Kasumi-1 (cell line): ENCODE measurements at places on chromosomes 11 and 22.

DNA sequence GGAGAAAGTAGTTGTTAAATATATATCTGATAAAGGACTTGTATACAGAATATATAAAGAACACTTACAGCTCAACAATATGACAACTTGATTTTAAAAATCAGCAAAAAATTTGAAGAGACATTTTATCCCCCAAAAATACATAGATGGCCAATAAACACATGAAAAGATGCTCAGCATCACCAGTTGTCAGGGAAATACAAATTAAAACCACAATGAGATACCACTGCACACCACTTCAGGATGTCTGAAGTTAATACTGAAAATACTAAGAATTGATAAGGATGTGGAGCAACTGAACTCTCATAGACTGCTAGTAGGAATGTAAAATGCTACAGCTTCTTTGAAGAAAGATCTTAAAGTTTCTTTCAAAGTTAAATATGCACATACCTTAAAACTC, 49.2 kb downstream of the KREMEN1 start:
- no peak for DNase-seq

DNA sequence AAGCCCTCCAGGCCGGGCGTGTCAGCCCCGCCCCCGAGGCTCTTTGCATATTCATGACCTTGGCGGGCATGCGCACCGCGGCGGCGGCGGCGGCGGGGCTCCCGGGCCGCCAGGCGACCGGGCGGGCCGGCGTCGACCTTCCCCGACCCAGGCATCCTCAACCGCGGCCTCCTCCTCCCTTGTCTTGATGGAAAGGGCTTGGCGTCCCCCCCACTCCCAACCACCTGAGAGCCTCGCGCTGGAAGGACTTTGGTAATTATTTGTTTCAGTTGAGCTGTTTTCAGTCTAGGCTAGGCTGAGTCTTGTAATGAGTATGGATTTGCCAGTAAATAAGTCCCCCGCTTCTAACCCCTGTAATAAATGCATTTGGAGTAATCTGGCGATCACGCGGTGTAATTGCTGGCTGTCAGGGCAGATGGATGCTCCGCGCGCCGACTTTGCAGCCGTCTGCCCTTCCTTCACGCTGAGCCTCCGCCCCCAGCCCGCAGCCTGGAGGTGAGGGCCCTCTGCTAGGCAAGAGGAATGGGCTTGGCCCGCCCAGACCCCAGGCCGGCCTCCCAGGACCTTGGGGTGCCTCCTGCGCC, 25.2 kb downstream of the FLRT1 start:
- no peak for DNase-seq

GRCh38 chr22:27420817-27421361, 380.7 kb downstream of the MN1 start:
- no peak for DNase-seq

GRCh38 chr11:134342572-134343340, 11.0 kb downstream of the GLB1L2 start:
- DNase-seq = no peak

DNA sequence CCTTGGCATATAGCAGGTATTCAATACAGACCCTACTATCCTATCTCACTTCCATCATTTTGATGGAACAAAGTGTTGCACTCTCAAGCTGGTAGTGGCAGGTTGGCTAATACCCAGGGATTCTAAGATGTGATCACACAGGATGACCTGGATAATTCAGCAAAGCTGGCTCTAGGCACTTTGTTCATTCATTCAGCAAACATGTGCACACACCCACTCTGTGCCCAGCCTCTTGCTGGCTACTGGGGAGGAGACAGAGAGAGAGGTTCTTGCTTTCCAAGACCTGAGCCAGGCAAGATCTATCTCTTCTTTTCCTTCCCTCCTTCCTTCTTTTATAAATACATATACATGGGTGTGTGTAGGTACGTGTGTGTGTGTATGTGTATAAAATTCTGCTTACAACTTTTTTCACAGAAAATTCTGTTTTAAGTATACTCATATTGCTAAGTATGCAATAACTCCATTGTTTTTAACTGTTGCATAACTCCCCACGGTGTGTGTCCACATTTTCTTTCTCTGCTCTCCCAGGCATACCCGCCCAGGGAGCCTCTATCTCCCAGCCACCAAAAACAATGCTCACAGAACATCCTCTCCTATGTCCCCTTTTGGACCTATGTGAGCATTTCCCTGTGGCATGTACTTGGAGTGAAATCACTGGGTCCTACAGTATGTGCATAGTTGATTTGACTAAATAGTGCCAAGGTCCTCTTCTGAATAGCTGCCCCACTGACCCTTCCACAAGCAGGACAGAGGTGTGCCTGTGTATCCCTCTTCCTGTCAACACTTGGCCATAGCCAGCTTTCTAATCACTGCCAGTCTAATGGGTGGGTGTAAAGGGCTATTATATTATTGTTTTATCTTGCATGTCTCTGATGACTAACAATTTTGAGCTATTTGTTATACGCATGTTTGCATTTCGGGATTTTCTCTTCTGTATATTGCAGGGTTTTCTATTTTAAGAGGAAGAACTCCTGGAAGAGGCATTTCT, 27.5 kb downstream of the CLPB start:
- DNase-seq = no peak

- DNase-seq = peak; percentile 46
Observed at GRCh38 chr22:42918500-42918899, 61.4 kb upstream of the ARFGAP3 start.

DNA sequence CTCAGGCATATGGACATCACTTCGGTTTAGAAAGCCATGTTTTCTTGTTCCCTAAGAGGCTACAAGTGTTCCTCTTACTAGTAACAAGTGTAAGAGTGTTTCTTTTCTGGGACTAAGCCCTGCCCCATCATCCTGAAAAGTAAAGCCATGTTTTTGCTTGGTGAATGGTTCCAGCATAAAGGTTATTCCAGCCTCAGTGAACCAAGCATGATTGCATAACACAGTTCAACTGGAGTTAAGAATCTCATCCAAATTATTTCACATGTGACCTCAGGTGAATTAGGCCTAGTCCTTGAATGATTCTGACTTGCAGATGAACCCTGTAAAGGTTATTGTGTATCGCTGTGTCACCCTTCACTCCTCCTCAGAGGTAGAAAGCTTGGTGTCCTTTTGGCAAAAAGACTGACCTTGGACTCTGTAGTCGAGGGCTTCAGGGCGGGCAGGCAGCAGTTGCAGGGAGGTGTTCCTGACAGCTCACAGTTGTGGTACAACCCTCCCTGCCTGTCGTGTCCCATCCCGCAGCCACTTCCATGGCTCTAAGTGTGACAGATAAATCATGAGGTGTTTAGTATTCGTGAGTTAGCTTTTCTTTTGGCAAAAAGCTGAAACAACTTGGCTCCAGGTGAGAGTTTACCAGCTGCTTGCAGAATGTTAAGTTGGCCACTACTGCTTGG, 321.8 kb downstream of the CADM1 start:
- DNase-seq = no peak

GRCh38 chr11:128174465-128175291, 412.7 kb downstream of the ETS1 start:
- DNase-seq = no peak

- DNase-seq = no peak
Observed at GRCh38 chr11:101241160-101241795, 111.7 kb upstream of the PGR start.

- no peak for DNase-seq
Observed at GRCh38 chr22:44396021-44396726, 83.4 kb upstream of the SHISAL1 start.

GRCh38 chr11:66840317-66841091, 2.7 kb upstream of the RCE1 start:
- no peak for DNase-seq

DNA sequence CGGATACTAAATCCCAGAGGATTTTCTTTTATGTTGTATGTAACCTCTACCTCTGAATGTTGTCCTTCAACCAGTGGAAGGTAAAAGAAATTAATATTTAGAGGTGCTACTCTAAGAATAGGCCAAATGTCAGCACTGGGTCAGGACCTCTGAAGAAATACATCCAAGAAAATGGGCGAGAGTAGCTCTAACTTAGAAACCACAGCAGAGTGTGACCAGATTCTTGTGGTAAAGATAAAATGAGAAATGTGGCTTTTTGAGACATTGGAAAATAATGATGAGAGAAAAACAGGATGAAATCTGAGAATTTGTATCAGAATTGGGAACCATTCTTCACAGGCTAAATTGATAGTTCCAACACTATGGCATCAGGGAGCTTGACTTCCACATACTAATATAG, 63.5 kb downstream of the CSTPP1 start:
- DNase-seq = no peak

GRCh38 chr22:50185375-50186087, at the start of gene TRABD:
TRABD (plus strand) TSS chr22:50185913; CDS start chr22:50193061, 7,148 bp downstream.
- DNase-seq = peak; percentile 80

DNA sequence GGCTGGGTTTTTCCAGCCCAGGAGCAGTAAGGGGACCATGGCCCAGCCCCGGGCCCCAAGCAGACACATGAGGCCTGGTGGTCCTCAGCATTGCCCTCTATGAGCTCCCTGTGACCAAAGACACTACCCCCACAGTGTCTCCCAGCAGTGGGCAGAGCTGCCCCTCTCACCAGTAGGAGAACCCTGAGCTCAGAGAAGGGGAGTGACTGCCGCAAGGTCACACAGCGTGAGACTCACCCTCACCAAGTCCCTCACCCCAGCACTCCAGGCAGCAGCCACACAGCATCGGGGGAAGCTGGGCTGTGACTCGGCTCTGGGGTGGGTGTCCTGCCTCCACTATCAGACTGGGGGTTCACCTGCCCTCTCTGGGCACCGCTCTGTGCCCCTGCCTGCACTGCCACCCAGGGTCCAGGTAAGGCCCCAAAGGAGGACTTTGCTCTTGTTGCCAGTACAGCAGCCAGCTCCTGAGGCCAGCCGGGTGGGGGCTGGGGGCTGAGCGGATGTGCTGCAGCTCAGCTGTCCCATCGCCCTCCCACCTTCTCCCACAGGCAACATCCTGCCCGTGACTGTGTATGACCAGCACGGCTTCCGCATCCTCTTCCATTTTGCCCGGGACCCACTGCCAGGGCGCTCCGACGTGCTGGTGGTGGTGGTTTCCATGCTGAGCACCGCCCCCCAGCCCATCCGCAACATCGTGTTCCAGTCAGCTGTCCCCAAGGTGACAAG, 7.9 kb upstream of the SH3BP1 start:
- no peak for DNase-seq

DNA sequence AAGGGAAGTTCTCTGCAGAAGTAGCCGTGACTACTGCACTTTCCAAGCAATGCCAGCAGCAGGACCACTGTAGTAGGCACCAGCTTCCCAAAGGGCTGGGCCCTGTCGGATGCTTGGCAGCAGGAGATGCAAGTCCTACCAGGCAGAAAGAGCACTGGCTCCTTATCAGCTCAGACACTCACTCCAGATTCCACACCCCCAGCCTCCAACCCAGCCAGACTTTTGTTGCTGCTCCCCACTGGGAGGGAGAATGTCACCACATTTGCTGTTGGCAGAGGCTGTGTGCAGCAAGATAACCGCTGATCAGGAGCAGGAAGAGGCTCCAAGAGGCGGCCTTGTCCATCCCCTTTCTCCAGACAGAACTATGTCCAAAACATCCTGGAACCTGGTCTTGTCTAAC, 118.7 kb downstream of the C11orf58 start:
- no peak for DNase-seq

GRCh38 chr11:9629064-9629463, 34.8 kb upstream of the SWAP70 start:
- DNase-seq = no peak

DNA sequence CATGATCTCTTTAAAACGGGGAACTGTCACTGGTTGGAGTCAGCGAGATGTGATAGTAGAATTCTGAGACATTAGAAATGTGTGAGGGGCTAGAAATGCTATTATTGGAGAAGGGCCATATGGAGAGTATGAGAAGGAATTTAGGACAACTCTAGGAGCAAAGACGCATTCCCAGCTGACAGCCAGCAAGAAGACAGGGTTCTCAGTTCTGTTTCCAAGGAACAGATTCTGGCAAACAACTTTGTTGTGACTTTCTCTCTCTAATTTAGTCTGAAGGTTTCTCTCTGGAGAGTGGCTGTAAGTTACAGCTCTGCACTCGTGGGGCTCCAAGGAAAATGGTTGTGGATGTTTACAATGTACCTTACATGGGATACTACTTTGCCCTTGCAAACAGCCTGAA, 876.3 kb downstream of the FAM181B start:
- no peak for DNase-seq

DNA sequence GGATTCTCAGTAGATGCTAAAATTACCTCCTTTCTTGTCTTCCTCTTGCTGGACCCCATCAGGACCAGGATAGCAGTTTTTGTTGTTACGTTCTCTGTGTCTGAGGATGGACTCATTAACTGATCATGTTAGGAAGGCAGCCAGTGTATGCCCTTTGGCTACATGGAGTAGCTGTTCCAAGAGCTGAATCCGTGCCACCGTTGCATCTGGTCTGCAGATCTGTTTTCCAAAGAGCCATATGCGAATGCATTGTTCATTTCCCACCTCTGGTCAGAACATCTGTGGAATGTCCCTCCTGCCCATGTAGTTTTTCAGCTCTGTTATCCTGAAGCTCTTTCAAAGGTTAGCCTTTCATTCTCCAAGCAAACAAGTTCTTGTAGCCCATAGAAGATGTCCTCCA, 188.4 kb downstream of the SPON1 start:
- DNase-seq = no peak

- DNase-seq = no peak
Observed at GRCh38 chr11:86103808-86104207, 34.9 kb upstream of the PICALM start.

- DNase-seq = no peak
Observed at GRCh38 chr11:35892166-35892565, 51.7 kb upstream of the LDLRAD3 start.

- DNase-seq = no peak
Observed at GRCh38 chr11:108774037-108774730, 109.3 kb downstream of the DDX10 start.

DNA sequence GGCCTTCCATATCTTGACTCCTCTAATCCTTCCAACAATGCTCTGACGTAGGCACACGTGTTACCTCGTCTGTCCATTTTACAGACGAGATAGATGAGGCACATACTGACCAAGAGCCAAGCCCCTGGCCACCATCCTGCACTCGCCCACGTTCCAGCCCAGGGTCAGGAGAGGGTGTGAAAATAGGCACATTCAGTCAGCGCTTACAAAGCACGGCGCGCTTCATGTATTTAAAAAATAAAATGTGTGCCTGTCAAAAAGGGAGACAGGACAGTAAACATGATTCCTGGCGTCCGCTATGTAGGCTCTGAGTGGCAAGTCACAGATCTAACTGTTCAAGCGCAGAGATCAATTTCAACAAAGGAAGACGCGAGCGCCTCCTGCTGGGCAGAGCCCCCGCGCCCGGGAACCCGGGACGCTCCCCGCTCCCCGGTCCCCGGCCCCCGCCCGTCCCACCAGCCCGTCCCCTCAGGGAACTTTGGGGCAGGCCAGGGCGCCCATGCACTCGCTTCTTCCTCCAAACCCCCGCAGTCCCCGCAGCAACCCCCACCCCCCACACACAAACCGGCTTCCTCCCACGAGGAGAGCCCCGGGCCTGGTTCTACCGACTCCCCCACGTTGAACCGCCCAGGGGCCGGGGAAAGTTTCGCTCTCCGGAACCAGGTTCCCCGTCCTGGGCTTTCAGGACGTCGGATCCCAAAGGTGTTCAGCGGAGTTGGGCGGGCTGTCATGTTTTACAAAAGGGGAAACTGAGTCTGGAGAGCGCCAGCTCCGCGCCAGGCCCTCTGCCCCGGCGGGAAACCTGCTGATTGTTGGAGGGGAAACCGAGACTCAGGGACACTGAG, 10.4 kb upstream of the C1QTNF6 start:
- peak; percentile 60 for DNase-seq
